Activated B cell treated with CpG ODN at 0.5 μM for 24 hours (primary cell): ENCODE measurements at places on chromosomes 2 and 18.
A peak's percentile ranks its signal among the peaks of the same experiment; 100 is the strongest.

- no peak for DNase-seq
Observed at GRCh38 chr2:228447266-228447915, 265.9 kb upstream of the SPHKAP start.

DNA sequence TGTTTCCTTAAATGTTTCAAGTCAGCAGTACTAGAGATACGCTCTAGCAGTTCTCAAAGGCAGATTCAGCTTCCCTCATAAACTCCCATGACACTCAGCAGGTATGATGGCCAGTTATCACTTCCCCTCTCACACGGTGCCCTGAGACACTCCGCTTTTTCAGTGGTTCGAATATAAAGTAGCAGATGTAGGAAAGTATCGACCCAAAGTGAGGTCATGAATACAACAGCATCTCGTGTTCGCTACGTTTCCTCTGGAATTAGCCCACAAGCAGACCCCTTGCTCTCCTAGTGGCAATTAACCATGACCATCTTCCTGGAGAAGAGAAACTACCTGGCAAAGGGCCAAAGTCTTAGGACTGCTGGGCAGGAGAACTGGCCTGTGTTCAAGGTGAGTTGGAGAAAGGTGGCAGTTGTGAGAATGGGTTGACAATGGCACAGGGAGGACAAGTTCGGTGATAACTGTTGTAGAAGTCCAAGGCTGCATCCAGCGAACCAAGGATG lies 9.3 kb upstream of the AGBL5 start:
- DNase-seq, result peak; percentile 21

- DNase-seq, result no peak
Observed at GRCh38 chr18:55573386-55573785, 14.6 kb downstream of the TCF4 start.

DNA sequence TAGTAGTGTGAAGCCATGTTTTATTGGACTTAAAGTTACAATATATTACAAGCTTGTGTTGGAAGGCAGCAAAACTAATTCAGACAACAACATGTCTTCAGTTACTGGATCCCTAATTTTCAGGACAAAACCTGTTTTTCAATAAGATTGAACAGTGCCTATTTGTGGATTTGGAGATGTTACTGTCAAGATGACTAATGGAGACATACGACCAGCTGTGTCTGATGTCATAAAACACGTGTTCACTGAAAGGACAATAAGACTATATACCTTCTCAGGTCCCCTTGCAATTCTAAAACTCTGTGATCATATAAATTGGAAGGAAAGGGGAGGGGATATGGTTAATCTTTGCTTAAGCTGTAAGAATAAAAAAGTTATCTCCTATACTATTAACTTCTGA lies 21.7 kb downstream of the METTL21A start:
- DNase-seq, result no peak

DNA sequence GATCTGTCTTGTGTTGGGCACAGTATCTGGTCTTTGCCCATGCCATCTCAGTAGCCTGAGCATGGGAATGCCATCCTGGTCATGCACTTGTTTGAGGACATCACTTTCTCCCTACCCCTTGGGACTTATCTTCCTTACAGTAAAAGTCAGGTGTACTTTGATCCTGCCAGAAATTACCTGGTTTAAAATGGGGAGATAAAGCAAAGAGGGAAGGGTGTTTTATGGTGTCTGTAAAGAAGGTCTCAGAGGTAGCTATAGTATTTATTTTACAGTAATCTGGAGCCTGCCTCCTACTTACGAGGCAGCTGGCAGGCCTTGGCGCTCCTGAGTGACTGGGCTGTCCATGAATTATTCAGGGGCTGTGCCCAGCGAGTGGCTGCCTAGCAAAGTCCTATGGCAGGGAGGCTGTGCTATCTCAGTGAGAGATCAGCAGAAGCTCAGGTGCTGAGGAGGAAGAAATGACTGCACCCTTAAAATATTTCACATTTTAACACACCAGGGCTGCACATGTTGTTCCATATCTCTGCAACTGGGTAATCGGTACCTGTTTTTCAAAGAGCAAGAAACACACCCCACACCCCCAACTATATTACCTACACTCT lies 93.9 kb downstream of the SPTBN1 start:
- DNase-seq, result no peak

GRCh38 chr2:138974651-138975050 lies 194.5 kb upstream of the NXPH2 start:
- DNase-seq, result no peak

GRCh38 chr2:73031095-73031678 lies 40.3 kb downstream of the SFXN5 start:
- no peak for DNase-seq

DNA sequence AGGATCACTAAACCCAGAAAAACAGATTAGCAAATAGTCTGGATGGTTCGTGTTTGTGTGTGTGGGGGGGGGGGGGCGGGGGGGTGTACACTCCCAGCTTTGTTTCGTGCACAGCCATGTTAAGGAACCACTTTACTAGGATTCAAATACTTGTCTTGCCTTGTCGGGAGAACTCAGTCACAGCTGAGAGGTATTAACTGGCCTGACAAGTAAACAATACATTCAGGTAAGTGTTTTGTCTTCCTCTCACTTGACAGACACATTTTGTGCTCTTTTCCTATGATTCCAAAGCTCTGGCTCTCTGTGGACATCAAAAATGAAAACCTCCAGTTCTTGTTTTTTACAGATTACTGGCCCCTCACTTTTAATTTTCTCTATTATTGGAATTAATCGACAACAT lies 173.5 kb downstream of the LRP1B start:
- DNase-seq, result no peak

DNA sequence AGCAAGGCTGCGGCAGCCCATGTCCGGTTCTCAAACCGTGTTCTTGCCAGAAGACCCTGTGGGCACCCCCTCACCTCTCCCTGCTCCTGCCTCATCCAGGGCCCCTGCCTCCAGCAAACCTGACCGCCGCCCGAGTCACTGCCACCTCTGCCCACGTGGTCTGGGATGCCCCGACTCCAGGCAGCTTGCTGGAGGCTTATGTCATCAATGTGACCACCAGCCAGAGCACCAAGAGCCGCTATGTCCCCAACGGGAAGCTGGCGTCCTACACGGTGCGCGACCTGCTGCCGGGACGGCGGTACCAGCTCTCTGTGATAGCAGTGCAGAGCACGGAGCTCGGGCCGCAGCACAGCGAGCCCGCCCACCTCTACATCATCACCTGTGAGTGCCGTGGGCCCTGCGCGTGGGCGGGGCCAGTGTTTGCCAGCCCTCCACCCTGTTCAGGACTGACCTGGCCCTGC lies 32.2 kb downstream of the MTERF4 start:
- no peak for DNase-seq
